ENCODE measurements at places on chromosomes 2 and 18.

DNA sequence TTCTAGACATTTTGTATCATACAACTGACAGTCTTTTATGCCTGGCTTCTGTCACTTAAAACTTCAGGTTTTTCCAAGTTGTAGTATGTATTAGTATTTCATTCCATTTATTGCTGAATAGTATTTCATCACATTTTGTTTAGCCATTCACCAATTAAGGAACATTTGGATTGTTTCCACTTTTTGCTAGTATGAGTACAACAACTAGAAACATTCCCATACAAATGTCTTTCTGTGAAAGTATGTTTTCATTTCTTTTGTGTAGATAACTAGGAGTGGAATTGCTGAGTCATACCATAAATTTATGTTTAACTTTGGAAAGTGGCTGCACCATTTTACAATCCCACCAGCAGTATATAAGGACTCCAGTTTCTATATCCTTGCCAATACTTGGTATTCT is 135.9 kb downstream of the ATAD2B start:
- no peak for DNase-seq

GRCh38 chr18:46481048-46481846 is 175.8 kb downstream of the LOXHD1 start:
- DNase-seq = no peak

DNA sequence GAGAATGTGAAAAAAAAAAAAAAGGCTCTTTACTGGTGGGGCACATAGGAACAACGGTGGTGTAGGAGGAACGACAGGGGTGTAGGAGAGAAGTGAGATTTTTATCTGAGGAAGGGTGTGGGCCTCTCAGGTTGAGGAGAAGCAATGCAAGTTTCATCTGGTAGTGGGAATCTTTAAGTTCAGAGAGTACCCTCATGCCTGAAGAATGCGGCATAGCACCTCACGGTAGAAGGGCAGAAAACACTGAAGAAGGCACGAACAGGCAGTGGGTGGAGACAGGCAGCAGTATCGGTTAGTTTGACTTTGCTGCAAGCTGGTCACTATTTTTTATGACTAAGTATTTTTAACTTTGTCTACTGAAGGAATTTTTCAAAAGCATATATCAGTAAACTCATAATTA is 52.2 kb upstream of the TSPYL6 start:
- DNase-seq = no peak

DNA sequence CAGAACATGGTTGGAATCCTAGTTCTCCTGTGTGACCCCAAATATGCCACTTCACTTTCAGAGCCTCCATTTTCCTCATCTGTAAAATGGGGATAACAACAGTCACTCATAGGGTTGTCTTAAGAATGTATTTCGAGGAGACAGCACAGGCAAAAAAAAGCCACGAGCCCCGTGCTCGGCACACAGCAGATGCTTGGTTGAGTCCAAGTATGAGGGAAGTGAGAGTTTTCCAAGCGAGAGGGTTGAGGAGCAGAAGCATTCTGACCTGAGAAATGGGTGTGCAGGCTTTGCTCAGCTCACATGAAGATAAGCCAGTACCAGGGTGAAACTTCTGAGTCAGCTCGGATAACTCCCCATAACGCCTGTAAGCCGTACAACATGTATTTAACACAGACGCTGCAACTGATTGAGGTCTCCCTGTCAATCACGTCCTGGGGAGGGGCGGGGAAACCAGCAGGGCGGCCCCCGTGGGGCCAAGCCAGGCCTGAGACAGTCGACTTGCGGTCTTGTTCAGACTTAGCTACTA is 23.0 kb upstream of the ODC1 start:
- no peak for DNase-seq

GRCh38 chr2:212941361-212941760 is 210.1 kb downstream of the IKZF2 start:
- no peak for DNase-seq

GRCh38 chr2:189176516-189176915 is 3.0 kb downstream of the COL5A2 start:
- DNase-seq = no peak

DNA sequence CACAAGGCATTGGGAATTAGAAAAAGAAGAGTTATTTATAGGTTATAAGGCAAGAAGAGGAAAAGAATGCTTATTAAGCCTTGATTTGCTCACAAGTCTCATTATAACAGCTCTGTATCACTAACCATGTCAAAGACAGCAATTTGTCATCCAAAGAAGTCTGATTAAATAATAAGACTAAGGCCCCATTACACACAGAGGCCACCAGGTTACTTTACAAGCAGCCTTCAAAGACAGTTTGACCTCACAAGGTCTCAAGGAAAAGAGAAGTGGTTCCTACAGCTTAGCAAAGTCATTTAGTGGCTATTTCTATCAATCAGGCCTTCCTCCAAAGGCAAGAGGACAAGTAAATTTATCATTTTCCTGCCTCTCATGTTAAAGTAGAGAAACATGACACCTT is 188.5 kb downstream of the MBD2 start:
- no peak for DNase-seq

DNA sequence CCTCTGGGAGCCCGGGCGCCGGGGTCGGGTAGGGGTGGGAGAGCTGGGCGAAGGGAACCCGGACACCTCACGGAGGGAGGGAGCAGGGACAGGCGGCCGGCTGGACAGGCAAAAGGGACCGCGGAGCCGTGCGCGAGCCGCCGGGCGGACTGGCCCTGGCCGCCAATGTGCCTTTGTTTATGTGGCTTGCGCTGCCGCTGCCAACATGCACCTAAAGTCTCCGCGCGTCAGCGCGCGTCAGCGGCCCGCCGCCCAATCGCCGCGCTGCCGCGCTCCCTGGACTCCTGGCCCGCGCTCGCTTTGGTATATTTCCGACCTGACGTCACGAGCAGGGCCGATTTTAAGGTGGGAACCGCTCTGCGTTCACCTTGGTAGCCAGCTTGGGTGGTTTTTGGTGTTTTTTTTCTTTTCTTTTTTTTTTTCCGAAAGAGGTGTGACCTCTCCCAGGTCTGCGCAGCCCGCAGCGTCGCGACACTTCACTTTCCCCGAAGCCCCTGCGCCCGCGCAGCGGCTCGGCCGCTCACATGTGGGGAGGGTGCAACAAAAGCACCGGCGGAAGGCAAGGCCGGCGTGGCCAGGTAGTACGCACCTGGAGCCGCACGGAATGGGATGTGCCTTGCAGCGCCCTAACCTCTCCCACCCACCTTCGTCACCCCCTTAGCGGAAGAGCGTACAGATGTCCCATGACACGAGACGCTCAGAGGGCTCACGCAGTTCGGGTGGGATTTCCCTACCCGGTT is at the start of gene NR4A2:
Gene NR4A2, minus strand, starts transcription at position 188 of the 740 bp plus-strand sequence. CDS start 2,535 bp downstream, outside the sequence.
- peak; percentile 81 for DNase-seq

DNA sequence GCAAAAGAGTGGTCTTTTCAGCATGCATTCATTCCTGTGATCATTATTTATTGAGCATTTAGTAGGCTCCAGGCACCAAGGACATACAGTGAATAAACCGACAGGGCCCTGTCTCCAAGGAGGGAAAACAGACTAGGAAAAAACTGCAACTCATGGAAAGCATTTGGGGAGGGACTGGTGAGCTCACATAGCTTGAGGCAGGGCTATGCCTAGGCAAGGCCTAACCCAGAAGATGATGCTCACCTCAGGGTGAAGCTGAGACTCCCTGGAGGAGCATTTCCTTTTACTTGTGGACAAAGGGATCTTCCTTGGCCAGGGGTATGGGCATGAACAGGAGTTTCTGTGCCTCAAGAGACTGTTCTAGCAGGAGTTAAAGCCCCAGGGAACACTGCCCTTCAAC is 3.9 kb downstream of the CXCR1 start:
- no peak for DNase-seq

DNA sequence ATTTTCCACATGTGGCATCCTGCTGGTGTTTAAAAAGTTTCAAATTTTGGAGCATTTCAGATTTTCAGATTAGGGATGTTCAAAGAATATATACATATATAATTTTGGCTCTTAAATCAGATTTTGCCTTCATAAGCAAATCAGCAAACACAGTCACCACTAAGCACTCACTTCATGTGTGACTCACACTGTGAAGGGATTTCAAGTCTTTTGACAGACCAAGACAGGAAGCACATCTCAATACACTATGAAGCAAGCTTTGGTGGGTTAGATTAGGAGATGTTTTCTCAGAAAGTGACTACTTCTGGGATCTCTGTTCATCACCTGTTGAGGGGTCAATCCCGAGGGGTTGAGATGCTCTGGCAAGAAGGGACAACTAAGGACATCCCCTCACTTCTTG is 227.8 kb upstream of the RBBP8 start:
- DNase-seq = no peak

DNA sequence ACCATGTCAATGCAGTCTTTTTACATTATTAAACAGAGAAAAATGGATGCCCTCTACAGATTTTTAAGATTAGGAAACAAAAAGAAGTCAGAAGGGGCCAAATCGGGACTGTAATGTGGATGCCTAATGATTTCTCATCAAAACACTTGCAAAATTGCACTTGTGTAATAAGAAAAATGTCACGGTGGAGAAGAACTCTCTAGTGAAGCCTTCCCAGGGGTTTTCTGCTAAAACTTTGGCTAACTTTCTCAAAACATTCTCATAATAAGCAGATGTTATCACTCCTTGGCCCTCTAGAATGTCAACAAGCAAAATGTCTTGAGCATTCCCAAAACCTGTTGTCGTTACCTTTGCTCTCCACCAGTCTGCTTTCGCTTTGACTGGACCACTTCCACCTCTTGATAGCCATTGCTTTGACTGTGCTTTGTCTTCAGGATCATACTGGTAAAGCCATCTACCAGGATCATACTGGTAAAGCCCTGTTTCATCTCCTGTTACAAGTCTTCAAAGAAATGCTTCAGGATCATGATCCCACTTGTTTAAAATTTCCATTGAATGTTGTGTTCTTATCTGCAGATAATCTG is 226.8 kb downstream of the TNS1 start:
- no peak for DNase-seq
